ENCODE measurements at places on chromosomes 12 and 14.

- DNase-seq, result no peak
Measured at GRCh38 chr12:93413064-93413463, 28.7 kb downstream of the UBE2N start.

DNA sequence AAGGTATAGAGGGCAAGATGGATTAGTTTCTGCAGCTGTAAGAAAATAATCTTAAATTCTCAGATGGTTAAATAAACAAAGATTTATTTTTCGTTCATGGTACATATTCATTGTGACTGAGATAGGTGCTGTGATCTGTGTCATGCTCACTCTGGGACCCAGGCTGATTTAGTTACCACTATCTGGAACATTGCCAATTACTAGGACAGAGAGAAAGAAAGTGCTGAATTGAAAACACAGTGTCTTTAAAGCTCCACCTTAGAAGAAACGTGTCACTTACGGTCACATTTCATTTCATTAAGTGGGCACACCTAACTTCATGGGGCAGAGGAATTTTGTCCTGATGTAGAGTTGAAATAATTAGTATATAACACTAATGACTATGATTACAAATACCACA, 430.0 kb downstream of the CCDC91 start:
- no peak for DNase-seq

DNA sequence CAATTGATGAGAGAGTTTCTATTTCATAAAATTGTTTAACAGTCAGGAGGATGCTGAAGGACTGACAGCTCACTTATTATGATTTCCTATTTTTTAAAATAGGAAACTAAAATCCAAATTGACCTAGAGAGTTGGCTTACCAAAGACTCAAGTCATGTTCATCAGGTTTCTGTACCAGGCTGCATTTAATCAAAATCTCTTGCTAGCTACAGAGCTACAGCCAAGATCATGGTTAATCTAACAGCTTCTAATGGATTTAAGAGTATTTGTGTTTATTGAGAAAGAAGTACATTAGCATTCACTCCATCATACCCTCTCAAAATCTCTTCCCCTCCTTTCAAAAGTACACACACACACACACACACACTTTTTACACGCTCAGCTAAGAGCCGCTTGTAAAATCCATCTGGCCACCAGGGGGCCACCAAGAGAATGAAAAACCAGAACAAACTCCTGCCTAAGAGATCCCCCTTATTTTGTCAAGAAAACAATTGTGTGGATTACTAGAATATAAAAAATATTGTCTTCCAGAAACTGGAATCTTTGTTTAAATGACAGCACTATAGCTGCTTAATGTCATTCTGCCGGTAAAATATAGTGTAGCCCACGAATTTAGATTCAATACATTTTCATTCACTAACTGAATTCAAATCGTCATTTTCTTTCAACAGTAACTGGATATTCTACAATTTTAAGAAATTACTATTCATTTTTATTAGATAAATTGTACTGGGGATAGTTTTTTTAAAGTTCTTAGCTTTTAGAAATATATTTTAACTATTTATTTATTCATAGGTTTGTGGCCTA, 334.0 kb downstream of the BTG1 start:
- peak; percentile 35 for DNase-seq

- no peak for DNase-seq
Measured at GRCh38 chr12:109092497-109093021, 713 bp downstream of the ALKBH2 start.

DNA sequence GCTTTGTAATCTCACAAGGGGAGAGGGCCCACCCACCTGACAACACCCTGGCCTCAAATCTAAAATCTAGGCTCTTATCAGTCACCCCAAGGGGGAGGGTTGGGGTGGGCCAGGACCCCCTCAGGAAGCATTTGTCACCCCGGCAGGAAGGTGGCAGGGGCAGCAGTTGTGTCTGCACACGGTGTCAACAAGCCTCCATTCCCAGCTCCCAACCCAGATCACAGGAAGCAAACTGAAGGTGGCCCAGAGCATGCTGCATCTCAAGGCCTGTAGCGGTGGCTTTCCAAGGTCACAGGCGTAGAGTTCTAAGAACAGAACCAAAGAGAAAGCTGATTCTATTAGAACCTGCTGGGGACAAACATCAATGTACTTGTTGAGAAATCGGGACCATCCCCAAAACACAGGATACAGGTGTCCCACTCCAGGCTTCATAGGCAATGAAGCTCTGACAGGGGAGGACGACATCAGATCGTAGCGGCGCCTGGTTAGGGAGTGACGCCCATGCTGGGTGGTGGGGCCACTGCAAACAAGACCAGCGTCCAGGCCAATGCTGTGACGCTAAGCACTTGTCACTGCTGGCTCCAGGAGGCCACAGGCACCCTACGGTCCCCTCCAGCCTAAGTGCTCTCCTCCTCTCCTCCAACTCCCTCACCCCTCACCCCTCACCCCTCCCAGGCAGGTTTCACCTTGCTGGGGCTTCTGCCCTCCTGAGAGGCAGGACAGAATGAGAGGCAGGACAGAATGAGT, 52.9 kb downstream of the CCDC88C start:
- DNase-seq, result no peak

GRCh38 chr14:65906344-65906743, 493.8 kb downstream of the FUT8 start:
- DNase-seq, result no peak

GRCh38 chr12:103632554-103633216, 45.6 kb downstream of the STAB2 start:
- peak; percentile 75 for DNase-seq

GRCh38 chr12:104384141-104384880, 72.4 kb upstream of the CHST11 start:
- DNase-seq, result no peak

DNA sequence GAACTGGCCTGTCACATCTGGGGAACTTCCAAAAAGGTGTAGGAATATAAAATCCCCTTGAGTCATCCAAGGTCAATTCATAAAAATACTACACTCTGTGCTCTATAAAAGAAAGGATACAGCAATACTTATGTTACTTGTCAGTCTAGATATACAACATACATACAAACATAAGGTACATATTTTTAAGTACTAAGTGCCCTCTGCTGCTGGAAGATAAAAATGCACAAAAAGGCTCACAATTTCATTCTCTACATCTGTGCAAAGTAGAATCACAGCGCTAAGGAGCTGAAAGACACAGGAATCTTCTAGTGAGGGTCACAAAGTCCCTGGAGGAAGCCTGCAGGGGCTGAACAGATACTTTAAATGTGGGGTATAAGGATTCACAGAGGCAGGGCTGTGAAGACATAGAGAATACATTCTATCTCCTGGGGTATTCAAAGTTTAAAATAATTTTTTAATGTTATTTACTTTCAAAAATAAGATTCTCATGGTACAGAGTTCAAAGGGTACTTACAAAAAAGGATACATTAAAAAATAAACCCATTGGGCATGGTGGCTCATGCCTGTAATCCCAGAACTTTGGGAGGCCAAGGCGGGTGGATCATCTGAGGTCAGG, 10.2 kb upstream of the GOLGA5 start:
- peak; percentile 46 for DNase-seq

DNA sequence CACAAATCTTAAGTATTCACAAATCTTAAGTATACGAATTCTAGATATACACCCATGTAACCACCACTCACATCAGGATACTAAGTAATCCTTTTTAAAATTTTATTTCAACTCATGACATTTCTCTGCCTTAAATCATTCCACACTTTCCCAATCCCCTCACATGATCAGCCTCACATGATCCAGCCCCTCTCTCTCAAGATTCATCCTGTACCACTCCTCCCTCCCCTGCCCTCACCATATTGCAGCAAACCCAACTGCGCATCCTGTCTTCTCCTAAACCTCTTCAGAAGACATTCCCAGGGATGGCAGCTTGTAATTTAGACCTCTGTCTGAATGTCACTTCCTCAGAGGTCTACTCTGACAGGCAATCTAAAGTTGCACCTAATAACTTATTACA, 1.7 kb upstream of the EIF4B start:
- DNase-seq, result no peak

DNA sequence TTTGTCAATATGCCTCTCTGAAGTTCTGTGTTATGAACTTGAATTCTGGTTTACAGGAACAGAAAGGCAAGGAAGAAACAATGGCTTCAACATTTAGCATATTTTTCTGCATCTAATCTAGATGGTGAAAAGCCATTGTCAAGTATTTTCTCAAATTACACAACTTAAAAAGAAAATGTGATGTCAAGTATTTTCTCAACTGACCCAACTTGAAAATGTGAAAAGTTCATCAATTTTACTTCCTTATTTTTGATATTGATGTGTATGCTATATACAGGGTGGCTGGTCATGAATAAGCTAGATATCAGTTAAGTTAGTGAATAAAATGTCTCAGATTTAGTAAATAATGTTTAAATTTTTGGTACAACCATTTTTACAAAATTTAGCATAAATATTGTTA, 196.7 kb downstream of the ALX1 start:
- DNase-seq, result no peak

GRCh38 chr14:45757655-45758054, 504.7 kb upstream of the MIS18BP1 start:
- DNase-seq, result no peak

DNA sequence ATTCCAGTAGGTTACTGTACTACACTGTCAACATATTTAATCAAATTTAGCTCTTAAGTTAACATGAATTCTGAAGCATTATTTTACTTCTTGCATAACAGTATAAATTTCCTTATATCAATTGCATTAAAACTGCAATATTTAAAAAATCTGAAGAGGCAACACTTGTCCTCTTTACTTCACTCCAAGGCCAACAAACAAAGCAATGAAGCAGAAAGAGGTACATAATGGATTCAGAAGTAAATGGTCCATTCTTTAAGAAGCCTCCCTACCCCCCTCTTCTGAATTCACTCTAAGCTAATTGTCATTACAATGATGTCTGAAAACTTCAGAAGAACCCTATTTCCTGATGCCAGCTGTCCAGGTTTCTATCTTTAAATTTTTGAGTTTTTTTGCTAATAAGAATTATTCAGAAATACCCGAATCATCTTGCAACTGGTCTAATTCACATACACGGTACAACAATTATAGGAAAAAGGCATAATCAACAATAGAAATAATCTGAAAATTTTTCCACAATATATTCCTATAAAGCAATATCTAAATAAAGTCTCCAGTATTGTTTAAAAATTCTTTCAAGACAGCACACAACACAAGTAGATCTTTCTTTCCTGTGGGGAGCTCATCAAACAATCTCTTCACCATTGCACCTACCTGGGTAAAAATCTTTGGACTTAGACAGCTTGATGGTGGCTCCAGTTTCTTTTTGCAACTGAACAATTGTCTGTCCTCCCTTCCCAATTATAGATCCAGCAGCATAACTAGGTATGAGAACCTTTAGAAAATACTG, 2.9 kb downstream of the NOVA1 start:
- no peak for DNase-seq

DNA sequence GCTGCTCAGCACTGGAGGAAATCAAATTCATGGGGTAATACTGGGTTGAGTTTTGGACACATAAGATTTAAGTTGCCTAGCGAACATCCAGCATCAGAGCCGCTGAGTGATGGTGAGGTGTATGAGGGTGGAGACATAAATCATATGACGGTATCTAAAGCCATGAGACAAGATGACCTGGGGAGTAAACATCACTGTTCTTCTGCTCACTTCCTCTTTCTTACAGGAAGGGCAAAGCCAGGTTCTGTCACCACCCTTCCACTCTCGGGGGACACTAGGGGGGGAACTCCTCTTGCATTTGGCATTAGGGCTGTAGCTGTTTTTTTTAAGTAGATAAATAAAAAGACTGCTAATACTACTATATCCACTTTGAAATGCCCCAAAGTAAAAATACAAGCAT, 24.0 kb downstream of the PRDM4 start:
- peak; percentile 86 for DNase-seq

DNA sequence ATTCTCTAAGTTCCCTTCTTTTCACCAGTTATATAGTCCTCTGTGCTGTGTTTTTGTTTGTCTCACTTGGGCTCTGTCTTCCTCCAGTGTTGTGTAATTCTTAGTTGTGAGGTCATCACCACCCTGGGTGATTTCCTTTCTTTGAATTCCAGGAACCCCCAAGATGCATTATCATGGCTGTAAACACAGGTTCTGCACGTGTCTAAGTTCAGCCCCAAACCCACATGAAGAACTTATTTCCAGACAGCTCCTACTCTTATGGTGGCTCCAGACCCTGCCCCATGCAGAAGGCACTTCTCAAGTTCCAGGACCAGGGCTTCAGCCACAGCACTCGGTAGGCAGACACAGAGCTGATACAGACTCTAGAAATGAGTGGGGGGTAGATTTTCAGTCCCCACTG, 560.5 kb downstream of the BCL11B start:
- no peak for DNase-seq

- DNase-seq, result no peak
Measured at GRCh38 chr12:48023386-48023785, 19.1 kb upstream of the COL2A1 start.

DNA sequence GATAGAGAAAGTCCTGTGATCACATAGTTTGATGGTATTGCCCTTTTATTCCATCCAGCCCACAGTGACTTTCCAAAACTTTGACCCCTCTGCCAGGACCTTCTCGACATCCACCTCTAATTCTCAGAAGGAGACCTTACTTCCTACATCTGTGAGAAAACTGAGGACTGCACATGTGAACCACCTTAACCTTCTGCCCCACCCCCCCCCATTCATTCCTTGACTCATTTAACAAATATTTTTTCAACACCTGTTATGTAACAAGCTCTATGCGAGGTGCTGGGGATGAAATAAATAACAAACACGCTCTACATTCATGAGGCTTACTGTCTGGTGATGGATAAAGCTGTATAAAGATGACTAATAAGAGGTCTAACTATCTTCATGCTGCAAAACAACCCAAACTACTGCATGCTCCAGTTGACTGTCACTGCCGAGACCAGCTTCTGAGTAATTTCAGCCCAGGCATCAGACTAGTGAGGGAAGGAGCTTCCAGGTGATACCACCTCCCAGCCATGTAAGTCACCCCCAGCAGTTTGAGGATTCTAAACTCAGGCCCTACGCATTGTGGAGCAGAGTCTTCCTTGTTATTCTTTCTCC, 1.9 kb upstream of the HAL start:
- no peak for DNase-seq

DNA sequence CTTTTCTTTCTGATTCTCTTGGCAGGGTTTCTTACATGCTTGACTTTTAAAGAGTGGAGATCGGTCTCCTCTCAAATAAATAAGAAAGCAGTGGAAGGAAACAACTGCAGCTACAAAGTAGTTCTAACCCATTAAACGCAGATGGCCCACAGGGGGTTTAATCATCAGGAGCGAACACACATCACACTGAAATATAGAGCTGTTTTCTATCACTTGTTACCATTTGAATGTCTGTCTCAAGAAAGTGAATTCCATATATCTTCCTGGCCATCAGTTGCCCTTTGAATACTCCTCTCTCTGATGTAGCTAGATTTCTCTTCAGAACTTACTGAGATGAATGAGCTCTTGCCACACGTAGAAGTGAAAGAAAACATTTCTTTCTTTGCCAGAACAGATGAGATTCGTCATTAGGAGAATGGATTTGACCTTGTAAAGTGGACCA, 29.1 kb downstream of the ALX1 start:
- DNase-seq, result no peak

DNA sequence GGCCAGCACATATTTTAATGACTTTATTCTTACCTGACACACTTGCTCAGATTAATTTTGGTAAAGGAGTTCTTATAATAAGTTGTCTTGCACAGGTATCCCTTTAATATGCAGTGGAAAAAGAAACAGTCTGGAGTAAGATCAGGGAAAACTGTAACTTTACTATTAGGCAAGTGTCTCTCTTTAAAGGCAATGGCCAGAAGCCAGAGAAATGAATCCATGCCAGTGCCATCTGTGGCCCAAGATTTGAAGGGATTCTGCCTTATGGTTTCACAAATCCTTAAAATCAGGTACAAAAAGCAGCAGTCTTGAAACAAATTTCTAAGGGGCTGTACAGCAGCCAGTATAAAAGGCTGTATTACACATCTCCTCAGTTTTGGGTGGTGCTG, 22.4 kb downstream of the NFYB start:
- DNase-seq, result no peak

- no peak for DNase-seq
Measured at GRCh38 chr14:71410578-71411284, 503.5 kb downstream of the PCNX1 start.
